Fibroblast of villous mesenchyme (primary cell): ENCODE measurements at places on chromosomes 4 and X. TPM values are rescaled to one million over a fixed set of nuclear protein-coding genes. Genes with fewer than 3 reads are reported as not detected.

The CNKSR2 gene
- 1.9 and 4.7 TPM in 2 replicates for total RNA-seq

The RNF175 gene
- total RNA-seq = not detected in 2 replicates

The CLCN4 gene
- 1.3 and 2.3 TPM in 2 replicates for total RNA-seq

The FAT1 gene
- total RNA-seq = 306 and 454 TPM in 2 replicates

The PAGE4 gene
- total RNA-seq = not detected in 2 replicates

The KLHL4 gene
- total RNA-seq = 0.86 and 0.97 TPM in 2 replicates

The AMER1 gene
- 1.7 and 1.9 TPM in 2 replicates for total RNA-seq

The PHKA1 gene
- 7.4 and 8.6 TPM in 2 replicates for total RNA-seq
